ENCODE measurements at places on chromosomes 3 and 15.

DNA sequence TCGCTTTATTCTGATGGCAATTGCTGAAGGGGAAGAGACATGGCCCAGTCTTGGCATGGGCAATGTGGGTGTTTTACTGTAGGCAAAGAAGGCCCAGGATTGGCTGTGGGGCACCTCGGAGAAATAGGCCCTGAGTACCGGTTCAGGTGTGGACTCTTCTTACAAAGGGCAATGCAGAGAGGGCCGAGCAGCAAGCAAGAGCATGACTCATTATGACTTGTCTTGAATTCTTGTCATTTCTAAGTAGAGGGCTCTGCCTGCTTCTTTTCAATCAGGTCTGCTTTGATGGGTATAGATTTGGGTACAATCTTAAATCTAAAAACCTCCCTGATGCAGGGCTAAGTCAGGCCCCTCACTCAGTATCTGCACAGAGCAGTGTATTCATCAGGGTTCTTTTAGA is 14.8 kb upstream of the BUB1B start:
- no peak for DNase-seq

GRCh38 chr15:101541501-101542292 is 52.2 kb upstream of the PCSK6 start:
- DNase-seq = no peak

- no peak for DNase-seq
Measured at GRCh38 chr15:42035435-42035761, 14.6 kb upstream of the PLA2G4E start.

DNA sequence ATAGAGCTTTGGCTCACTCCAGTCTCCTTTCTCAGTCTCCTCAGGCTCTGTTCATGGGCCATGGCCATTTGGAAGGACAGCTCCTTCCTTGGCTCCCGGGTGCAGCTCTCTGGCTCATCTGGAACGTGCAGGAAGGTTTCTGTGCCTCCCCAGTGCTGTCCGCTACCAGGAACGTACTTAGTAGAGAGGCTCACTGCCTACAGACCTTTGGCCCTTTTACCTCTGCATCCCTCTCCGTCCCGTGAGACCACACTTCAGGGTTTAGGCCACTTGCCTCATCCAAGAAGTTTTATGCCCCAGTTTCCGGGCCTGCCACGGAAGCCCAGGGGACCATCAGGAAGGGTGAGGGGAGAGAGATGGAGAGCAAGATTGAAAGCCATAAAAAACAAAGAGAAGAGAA is 20.9 kb downstream of the GRK7 start:
- no peak for DNase-seq

GRCh38 chr3:146577662-146578061 is 27.5 kb downstream of the PLSCR5 start:
- DNase-seq = no peak

DNA sequence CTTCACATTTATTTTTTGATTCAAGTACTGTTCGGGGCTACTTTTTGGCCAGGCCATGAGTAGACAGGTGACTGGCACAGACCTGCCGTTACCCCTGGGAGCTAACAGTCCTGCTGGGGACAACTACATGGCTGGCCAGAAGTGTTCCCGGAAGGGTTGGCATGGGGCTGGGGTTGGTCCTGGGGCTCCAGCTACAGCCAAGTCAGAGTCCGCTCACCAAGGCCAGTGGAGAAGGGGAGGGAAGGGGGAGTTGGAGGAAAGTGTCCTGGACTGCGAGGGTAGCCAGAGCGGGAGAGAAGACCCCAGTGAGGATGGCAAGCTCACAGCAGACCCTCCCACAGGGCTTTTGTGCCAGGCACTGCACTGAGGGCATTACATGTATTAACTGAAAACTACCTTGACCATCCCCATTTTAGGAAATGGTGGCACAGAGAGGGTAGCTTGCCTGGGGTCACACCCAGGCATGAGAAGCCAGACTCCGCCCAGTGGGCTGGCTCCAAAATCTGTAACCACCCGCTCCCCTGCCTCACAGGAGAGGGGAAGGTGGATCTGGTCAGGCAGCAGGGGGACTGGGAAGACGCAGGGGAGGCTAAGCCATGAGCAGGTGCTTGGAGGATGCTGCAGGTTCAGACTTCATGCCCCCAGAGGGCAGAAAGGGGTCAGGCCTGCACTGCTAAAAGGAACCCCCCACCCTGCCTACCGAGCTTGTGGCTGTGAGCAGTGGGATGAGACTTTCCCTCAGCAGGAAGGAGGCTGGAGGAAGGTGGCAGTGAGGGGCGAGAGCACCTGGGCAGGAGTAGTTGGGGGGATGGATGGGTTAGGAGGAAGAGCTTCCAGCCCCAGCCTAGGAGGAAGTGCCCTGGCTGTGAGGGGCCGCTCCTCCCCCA is 38.3 kb upstream of the ESYT3 start:
- DNase-seq = no peak

DNA sequence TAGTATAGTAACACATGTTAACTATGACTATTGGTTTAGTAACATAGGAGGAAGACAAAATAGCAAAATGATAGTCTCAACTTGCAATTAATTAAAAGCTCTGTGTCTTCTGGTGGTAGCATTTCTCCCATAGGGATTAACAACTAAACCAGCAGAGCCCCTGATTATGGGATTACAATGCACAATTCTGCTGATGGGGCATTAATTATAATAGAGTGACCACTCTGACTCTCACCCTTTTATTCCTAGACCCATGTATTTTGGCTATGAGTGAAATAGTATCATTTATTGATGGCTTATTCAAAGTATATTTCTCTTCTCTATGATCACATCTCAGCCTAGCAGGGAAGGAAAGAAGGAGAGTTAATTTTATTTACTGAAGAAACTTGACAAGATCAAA is 17.5 kb upstream of the GOLGA8B start:
- DNase-seq = no peak

DNA sequence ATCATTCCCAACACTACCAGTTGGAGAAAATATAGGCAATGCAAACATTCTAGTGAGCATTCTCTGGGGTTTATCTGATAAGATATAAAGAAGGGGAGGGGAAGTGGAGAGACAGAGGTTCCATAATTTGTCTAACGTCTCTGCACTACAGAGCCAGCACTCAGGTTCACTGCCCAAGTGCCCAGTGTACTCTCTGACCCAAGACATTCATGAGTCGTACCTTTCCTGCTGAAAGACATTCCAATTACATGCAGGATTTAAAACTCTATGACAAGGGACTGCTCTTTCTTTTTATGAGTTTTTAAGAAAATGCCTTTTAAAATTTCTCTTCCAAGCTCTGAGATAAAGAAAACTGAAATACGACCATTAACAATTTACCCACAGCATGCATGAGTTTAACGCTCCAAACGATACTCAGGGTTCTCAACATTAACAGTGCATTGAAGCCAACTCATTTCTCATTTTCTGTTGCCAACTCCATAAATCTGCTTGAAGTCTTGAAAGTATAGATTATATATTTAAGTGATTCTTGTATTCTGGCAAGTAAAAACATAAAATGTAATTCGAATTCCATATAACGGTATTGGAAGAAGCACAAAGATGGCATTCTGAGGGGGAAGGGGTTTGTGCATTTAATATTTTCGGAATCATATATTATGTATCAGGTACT is 193.4 kb downstream of the SUCLG2 start:
- no peak for DNase-seq

DNA sequence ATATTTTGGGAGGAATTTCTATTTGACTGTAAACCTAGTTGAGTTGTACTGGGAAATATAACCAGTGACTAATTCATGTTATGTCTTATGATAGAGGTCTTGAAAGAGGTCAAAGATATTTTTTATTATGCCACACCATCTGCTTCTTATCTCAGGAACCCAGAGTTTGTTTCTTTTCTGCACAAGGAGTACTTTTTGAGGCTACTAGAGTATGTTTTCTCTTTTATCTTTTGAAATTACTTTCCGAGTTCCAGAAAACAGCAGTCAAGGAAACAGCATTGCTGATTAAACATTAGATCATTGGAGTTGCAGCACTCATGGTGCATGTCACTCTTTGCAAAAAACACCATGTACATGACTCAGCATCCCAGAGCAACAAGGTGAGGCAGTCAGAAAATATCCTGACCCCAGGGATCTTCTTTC is 645.8 kb upstream of the NR2F2 start:
- no peak for DNase-seq

DNA sequence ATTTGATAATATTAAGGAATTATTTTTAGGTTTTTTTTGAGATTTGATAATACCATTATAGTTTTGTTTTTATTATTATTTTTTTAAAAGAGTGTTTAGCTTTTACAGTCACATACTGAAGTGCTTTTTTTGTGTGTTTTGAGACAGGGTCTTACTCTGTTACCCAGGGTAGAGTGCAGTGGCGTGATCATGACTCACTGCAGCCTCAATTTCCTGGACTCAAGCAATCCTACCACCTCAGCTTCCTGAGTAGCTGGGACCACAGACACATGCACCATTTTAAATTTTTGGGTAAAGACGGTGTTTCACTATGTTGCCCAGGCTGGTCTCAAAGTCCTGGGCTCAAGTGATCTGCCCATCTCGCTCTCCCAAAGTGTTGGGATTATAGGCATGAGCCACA is 73.0 kb downstream of the SUMF1 start:
- no peak for DNase-seq

DNA sequence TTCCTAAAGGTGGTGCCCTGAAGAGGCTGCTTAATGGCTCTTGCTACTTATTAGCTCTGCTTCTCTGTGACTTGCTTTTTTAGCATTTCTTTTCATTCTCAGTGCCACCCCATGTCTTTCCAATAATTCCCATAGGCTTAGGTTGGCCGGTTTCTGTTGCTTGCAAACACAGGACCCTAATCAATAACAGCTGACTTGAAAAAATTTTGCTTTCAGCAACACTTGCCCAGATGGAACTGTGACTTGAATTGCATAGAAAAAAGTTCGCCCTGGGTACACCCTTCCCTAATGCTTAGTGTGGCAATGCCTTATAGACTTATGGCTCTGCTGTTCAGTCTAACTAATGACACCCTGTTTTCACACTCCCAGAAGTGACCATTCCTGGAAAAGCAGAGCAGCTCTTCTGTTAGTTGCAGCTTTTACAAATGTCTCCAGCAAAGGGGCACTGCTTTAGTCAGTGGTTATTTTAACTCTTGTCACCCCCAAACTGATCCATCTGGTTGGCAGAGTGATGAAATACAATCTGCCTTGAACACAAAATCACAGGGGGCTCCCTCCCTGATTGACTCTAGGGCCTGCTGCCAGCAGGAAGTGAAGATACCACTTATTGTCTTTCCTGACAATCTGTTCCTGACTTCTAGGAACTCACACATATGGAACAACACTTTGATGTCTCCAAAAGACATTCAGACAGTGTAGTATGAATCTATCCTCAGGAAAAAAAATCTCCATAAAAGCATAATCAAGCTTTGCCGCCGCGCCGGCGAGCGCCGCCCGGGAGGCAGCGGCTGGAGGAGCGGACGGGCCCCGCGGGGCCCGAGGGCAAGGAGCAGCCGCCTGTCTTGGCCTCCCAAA is 9.7 kb upstream of the SLMAP start:
- no peak for DNase-seq

GRCh38 chr3:50658416-50658815 is 16.3 kb upstream of the DOCK3 start:
- DNase-seq = no peak

DNA sequence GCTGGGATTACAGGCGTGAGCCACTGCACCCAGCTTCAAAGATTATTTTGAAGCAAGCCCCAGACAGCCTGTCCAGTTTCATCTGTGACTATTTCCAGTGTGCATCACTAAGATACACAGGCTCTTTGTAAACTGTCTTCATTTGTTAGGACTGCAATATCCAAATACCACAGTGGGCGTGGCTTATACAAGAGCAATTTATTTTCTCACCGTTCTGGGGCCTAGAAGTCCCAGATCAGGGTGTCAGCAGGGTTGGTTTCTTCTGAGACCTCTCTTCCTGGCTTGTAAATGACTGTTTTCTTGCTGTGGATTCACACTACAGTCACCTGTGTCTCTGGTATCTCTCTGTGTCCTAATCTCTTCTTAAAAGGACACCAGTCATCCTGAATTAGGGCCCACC is 59.7 kb downstream of the RLBP1 start:
- no peak for DNase-seq

DNA sequence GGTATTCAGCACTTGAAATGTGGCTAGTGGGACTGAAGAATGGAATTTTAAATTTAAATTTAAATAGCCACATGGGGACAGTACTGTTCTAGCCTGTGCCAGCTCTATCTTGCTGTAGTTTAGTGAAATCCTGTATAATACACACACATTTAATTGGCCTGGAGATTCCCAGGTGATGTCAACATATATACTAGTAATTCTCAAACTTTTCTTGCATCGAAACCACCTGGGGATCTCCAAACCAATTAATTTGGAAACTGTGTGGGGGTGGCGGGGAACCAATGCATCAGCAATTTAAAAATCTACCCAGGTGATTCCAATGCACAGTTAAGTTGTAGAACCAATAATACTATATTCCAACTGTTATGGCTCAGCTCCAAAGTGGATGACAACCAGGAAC is 228.9 kb upstream of the MRPL3 start:
- DNase-seq = no peak

- no peak for DNase-seq
Measured at GRCh38 chr3:164478323-164478722, 600.0 kb downstream of the SI start.

DNA sequence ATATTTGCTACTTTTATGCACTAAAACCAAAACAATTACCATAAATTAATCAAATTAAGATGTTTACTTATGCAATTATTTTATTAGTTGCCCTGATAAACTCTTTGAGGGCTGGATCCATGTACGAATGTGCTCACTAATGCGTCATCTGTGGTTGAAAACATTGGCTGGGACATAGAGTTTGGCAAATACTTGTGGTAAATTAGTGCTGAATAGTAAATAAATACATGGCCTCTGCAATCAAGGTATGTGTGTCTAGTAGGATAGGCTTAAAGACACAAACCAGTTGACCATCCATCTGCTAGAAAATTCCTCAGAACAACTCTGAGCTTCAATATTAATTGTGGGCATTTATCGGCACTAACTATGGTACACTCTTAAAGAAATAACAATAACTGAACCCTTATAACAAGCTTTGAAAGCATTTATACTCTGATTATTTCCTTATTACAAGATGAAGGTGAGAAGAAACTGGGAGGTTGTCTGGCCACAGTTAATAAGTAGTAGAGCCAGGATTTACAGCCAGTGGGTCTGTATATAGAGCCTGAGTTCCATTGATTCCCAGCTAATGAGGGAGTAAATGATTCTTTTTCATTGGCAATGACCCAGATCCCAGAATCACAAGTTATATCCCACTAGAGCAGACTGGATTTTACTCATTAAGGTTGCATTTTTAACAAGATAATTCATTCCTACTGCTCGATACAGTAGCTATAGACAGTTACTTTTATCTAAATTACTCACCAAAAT is 169.5 kb upstream of the CNTN6 start:
- no peak for DNase-seq

DNA sequence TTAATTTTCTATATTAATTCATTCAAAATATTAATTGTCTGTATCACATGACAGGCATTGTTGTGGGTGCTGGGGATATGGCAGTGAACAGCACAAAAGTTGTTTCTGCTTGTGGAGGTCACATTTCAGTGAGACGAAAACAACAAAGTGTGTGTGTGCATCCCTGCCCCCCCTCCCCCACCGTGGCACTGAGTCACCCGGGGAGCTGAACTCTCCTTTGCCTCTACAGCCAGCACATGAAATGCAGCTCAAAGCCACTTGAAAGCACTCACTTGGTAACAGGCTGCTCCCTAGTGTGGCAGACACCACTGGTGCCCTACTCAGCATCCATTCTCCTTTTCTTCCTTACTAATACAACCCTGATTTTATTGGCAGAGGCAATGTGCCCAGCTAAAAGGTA is 16.9 kb upstream of the SCAMP5 start:
- DNase-seq = no peak

- DNase-seq = no peak
Measured at GRCh38 chr3:42877881-42878280, 2.2 kb upstream of the CYP8B1 start.

GRCh38 chr3:50154840-50155490 is at the start of gene SEMA3F:
Gene SEMA3F (plus strand): TSS chr3:50155324. CDS start chr3:50159623, 4,299 bp downstream.
- DNase-seq = no peak
